ENCODE measurements at places on chromosomes 2 and 18.

DNA sequence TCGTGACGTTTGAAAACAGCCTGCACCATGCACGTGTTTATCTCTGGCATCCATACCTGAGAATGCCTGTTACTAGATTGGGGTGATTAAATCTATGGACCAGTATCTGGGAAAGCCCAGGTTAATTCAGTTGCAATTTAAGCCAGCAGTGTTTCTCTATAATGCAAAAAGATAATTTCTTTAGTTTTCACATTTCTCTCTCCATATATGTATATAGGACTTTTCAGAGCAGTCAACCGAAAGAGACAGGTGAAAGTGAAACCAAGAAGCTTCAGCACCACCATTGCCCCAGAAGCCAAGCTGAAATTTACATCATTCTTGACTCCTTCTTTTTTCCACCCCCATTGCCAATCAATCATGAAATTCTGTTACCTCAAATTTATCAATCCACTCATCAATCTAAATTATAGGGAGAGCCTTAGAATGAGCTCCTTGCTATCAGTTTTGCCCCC lies 2.7 kb upstream of the LRP2 start:
- no peak for DNase-seq

- DNase-seq: peak; percentile 53
Observed at GRCh38 chr2:199739413-199740110, 111.4 kb downstream of the FTCDNL1 start.

- DNase-seq: no peak
Observed at GRCh38 chr2:216047397-216047796, 34.0 kb upstream of the MREG start.

GRCh38 chr2:234821946-234822475 lies 129.8 kb upstream of the SH3BP4 start:
- no peak for DNase-seq

- no peak for DNase-seq
Observed at GRCh38 chr18:38413193-38413592, 847.6 kb upstream of the CELF4 start.

- DNase-seq: no peak
Observed at GRCh38 chr18:73893880-73894279, 253.8 kb downstream of the FBXO15 start.

DNA sequence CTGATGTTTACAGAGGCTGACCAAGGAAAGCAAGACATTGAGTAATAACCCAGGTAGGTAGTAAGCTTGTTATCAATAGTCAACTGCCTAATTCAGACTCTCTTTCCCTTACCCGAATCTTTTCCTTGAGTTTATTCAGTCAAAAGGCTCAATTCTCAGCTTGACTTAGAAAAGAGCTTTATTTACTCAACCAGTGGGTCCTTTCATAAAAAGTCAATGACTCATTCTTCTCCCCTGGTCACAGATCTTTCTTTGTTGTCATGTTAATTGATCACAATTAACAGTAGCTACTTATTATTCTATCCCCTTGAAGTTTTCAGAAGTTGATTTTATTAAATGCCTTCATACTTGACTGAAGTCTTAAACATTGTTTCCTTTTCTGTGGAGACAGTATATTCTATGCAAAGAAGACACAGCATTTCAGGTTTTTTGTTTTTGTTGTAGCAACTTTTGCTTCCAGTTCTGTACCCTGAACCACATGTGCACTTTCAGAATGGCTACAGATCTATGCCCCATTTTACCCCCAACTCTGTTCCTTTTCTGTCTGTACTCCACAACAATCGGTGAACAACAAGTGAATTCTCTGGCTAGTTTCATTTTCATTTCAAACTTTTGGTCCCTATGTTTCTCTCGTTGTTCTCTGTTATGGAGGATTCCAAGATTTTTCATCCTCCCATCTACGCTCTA lies 428.3 kb downstream of the NCKAP5 start:
- DNase-seq: no peak

GRCh38 chr18:22173221-22173927 lies 4.0 kb downstream of the GATA6 start:
- DNase-seq: no peak

- DNase-seq: no peak
Observed at GRCh38 chr2:25582077-25582830, 91.1 kb downstream of the DTNB start.

- no peak for DNase-seq
Observed at GRCh38 chr2:7599462-7600258, 682.4 kb downstream of the RNF144A start.

GRCh38 chr2:176733698-176734430 lies 464.6 kb downstream of the MTX2 start:
- no peak for DNase-seq

- no peak for DNase-seq
Observed at GRCh38 chr2:228541789-228542188, 360.3 kb upstream of the SPHKAP start.

DNA sequence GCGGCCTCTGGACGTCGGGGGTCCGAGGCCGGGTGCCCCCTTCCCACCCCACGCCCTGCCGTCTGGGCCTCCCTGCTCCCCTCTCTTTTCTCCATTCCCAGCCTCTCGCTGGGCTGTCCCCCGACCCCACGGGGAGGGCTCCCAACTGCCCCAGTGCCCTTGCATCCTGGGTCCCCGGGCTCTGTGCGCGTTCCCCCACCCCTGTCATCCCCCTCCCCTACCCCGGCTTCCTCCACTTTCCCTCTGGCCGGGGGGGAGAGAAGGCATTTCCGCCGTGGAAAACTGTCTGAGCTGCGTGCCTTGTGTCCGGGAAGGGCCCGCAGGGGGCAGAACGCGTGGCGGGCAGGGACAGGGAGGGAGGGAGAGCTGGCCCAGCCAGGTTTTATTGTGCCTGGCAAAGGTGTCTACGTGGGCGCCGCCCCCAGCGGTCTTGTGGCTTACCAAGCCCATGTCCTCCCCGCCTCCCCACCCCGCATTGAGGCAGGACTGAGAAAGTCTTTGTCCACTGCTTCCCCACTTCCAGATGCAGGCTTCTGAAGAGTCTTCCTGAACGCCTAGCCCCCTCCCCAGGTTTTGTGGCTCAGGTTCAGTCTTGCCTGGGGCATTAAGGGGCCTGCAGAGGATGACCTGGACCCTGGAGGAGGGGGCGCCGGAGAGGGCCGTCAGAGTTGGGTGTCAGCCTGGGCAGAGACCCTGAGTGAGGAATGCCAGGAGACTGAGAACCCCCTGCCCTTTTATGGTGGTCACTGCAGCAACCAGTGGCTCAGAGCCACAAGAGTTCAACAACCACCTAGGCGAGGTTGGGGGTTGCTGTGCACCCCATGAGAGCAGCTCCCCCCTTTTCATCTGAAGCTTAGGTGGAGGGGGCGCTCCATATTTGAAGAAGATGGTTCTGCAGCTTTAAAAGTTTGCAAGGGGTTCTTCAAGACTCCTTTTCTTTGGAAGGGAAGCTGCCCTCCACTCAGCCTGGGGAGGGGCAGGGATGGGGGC lies 1.3 kb downstream of the ITM2C start:
- no peak for DNase-seq

GRCh38 chr2:173388795-173389194 lies 34.1 kb downstream of the CDCA7 start:
- no peak for DNase-seq

- DNase-seq: no peak
Observed at GRCh38 chr2:148259674-148260073, 238.8 kb downstream of the MBD5 start.

- no peak for DNase-seq
Observed at GRCh38 chr2:21281791-21282514, 158.2 kb downstream of the TDRD15 start.

DNA sequence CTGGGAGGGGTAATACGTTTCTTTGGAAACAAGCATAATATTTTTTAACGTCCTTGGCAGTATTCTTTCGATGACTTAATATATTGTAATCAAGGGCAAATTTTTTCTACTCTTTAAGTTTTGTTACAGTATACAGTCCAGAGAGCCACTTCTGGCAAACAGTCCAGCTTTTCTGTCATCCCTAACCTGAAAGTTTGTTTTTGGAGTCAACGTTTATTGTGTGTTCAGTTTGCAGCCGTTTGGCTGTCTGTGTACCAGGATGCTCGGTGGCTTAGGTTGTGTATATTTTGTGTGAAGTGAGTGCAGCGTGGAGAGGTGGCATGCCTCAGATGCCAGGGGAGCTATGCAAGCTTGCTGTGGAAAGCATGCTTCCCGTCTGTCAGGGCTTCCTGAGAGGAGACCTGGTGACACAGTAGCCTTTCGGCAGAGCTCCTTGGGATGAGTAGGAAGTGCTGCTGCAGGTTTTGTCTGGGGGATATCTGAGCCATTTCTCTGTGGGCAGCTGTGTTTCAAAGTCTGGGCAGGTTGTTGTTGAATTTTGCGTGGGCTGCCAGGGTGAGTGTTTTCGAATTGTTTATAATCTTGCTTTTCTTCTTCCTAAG lies 14.7 kb downstream of the MAP3K20 start:
- no peak for DNase-seq

- DNase-seq: no peak
Observed at GRCh38 chr2:97701851-97702465, 11.4 kb upstream of the ZAP70 start.

GRCh38 chr2:168220965-168221819 lies 26.2 kb downstream of the STK39 start:
- no peak for DNase-seq

GRCh38 chr2:155965415-155966063 lies 367.0 kb downstream of the NR4A2 start:
- no peak for DNase-seq

- DNase-seq: no peak
Observed at GRCh38 chr2:195903956-195904355, 164.7 kb downstream of the DNAH7 start.

- DNase-seq: no peak
Observed at GRCh38 chr2:157871415-157871814, 4.7 kb downstream of the ACVR1 start.

DNA sequence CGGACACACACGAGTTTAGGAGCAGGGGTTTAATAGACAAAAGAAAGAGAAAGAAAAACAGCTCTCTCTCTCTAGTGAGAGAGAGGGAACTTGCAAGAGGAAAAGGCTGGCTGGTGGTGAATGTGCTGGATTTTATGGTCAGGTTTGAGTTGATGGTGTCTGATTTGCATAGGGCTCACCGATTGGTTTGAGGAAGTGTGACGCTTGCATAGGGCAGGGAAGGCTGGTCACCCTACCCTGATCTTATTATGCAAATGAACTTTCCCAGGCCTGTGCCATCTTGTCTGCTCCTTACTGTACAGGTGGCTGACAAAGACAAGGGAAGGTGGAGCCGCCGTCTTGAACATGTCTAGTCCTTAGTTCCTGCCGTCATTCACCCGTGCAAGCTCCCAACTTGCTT lies 408.9 kb downstream of the RIT2 start:
- DNase-seq: no peak

GRCh38 chr2:98743835-98744234 lies 12.9 kb upstream of the MGAT4A start:
- no peak for DNase-seq

GRCh38 chr18:12656938-12657683 lies 796 bp downstream of the SPIRE1 start:
- DNase-seq: no peak

GRCh38 chr2:25164561-25164960 lies 3.8 kb downstream of the POMC start:
- DNase-seq: no peak

DNA sequence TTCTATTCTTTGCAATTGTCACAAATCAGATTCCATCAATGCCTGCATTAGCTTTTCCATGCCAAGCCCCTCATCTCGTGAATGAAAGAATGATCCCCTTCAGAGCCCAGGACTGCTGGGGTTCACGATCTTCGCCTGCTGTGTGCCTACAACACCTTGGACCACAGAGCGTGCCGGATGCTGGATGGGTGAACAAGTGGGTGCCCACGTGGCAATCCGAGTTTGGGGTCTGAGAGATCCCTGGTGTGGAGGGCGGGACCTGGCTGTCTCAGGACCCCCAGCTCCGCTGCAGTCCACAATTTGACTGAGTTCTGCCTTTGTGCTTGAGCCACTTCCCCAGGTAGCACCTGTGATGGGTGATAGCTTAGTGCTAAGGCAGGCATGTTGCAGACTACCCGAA lies 317.0 kb downstream of the GALR1 start:
- DNase-seq: no peak

DNA sequence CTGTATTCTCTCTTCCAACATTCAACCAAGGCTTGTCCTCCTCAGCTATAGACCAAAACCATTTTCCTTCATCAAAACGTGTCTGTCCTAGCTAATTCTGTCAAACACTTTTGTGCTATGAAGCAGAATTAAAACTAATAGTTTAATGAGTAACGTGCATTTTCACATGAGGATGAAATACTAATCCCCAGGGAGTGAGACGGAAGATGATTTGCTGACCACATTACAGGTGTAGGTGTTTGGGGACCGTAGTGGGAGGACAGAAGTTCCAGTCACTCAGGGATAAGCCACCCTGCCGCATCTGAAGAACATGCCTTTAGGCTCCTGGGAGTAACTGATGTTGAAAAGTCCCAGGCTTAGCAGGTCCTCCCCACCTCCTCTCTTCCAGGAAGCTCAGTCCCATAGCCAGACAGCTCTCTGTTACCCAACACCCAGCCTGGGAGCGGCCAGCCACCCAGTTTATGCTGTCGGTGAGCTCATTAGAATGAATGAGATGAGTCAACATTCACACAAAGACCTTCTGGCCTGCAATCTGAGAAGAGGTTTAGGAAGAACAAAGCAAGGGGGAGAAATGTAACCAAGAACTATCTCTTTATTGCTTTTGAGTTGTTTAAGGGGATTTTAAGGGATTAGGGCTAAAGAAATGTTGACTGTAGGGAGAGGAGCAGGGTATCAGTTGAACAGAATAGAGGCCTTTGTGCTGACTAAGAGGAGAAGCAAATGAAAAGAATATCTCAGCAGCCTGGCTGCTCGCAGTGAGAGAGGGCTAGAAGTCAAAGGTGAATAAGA lies 122.5 kb downstream of the FOXI3 start:
- no peak for DNase-seq

GRCh38 chr2:190533175-190533967 lies 1.2 kb downstream of the NEMP2 start:
- no peak for DNase-seq

DNA sequence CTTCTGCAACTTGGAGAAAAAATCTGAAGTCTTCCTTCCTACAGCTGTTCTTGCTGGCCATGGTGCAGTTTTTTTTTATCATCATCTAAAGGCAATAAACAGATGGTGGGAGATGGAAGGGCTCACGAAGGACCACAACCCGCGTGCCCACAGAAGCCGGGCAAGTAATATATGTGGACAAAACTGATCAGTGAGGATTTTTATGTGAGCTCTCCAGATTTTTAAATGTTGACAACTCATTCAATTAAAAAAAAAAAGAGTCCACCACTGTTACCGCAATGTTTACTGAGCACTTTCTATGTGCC lies 55.9 kb upstream of the CREB1 start:
- no peak for DNase-seq
